ENCODE measurements at places on chromosomes 1 and 21.

DNA sequence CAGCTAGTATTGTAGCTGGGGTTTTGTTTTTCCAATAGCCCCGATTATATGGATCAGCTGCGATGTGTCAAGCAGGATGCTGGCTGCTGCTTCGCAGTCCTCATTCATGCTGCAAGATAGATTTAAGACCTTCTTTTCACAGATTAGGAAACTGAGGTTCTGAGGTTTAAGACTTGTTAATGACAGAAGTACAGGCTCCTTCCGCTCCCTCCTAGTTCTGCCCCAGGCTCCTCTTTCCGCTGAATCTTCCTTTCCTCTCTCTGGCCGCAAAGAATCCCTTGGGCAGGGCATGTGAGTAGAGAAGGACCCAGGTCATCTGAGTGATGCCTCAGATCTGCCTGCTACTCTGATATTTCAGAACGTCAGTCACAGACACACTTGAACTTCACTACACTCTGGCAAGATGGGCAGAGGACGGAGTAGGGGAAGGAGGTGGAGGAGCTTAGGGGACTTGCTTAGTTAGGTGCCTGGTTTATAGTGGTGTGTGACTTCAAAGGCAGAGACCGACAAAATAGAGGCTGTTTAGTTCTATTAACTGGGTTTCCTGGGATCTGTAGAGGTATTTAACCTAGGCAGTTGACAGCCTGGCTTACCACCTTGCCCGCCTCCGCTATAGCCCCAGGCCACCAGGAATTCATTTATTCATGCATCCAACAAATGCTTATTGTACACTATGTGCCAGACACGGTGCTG lies 4.2 kb downstream of the IGSF21 start:
- DNase-seq, result no peak

GRCh38 chr1:151047925-151048644 lies 534 bp downstream of the C1orf56 start:
- peak; percentile 86 for DNase-seq

DNA sequence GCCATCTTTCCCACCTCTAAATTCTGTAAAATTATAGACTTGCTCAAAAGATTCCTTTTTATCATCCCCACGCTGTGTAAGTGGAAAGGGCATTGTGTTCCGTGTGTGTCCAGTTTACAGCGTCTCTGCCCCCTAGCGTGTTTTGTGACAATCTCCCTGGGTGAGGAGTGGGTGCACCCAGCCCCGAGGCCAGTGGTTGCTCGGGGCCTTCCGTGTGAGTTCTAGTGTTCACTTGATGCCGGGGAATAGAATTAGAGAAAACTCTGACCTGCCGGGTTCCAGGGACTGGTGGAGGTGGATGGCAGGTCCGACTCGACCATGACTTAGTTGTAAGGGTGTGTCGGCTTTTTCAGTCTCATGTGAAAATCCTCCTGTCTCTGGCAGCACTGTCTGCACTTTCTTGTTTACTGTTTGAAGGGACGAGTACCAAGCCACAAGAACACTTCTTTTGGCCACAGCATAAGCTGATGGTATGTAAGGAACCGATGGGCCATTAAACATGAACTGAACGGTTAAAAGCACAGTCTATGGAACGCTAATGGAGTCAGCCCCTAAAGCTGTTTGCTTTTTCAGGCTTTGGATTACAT lies 61.9 kb downstream of the POFUT2 start:
- no peak for DNase-seq

DNA sequence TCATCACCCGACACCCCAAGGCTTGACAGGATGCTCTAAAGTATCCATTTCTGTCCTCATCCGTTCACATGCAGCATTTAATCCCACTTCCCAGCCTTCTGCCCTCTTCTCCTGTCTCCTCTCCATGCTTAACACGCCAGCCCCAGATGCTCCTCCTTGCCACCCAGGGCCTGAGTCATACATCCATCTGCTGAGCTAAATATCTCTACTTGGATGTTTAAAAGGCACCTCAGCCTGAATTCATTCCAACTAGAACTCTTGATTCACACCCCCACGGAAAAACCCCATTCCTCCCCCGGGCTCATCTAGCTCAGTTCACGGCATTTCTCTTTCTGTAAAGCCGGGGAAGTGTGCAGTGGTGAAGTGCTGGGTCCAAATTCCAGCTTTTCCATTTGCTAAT lies 27.7 kb downstream of the TEX35 start:
- DNase-seq, result no peak

DNA sequence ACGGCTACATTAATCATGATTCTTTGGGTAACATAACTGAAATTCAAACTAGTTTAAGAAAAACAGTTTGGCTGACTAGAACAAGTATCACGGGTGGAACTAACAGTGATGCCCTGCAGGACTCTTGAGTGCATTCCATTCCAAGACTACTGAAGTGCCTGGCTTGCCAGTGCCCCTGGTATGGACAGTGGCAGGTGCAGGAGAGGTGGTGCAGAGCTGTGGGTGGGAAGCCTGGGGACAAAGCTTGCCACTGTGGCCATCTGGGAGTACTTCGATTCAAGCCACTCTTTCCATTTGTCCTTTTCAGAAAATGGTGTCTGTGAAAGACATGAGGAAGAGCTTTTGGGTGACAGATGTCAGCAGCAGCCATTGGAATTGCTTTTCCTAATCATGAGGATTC lies 166.5 kb downstream of the RRAGC start:
- no peak for DNase-seq

DNA sequence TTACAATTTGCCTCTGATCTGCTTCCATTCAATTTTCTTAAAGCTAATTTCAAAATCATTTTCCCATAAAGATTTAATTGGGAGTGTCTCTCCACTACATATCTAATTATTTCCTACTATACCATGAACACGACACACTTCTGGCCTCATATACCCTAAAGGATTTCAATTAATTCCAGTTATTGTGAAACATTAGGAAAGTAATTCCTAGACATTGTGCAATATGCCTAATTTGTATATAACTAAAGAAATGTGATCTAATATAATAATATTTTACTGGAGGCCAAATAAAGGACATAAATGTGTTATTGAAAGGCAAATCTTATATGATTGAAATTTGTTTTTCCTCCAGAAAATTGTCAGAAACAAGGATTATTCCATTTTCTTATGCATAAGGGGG lies 727.2 kb upstream of the ADGRL2 start:
- no peak for DNase-seq

DNA sequence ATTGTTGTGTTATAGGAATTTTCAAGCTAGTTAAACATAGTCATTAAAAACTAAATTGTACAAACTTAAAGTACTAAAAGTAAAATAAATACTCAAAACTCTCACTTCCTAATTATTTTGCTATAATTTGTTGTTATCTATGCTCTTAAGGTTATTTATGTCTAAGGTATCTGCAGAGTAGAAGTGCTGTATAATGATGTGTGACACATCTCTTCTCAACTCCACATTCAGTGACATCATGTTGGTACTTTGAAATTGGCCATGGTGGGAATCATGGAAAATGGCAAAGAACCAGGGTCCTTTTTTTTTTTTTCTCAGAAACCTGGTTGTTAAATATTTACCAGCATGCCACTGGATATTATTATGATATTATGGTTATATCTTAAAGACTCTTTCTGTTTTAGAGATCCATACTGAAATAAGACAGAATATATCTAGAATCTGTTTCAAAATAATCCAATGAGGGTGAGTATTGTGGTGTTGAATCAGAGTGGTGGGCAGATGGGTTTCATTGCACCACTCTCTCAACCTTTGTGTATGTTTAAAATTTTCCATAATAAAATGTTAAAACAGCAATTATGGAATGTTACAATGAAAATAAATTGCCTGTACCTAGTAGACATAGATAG lies 22.4 kb downstream of the LRRC8B start:
- no peak for DNase-seq

- DNase-seq, result no peak
Measured at GRCh38 chr1:12595757-12596006, 22.3 kb downstream of the DHRS3 start.

- peak; percentile 41 for DNase-seq
Measured at GRCh38 chr1:205440476-205441317, 15.1 kb downstream of the BLACAT1 start.

GRCh38 chr1:20962576-20963258 lies 175.6 kb upstream of the HP1BP3 start:
- no peak for DNase-seq

DNA sequence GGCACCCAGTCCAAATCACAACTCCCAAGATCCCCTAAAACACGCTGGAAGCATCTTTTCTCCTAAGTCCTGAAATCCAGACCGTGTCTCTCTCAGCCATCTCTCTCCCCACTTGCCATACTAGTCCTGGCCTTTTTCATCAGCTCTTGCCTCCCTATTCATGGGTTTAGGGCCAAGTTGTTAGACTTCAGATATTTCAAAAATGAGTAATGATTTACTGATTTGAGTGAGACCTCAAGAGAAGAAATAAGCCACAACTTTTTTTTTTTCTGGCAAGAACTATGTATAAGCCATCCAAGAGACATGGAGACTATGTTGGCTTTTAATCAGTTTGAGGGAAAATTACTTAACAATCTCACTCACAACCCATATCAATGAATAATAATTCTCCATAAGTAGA lies 62.5 kb downstream of the TBX15 start:
- DNase-seq, result no peak

DNA sequence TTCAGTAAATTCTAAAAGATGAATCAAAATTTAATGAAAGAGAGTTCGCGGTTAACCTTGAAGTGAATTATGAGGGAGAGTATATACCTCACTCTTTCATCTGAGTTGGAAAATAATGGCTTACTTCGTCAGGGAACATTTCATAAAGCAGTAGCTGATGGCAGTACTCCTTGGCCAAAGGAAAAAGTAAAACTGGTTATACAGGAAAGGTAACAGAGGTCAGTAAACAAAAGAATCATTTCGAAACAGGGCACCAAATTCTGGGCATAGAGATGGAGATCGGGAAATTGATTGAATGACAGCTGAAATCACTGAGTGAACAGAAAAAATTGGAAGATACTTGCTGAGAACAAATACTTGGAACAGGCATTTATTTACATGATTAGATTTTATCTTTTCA lies 199.0 kb downstream of the OLFM3 start:
- DNase-seq, result no peak

DNA sequence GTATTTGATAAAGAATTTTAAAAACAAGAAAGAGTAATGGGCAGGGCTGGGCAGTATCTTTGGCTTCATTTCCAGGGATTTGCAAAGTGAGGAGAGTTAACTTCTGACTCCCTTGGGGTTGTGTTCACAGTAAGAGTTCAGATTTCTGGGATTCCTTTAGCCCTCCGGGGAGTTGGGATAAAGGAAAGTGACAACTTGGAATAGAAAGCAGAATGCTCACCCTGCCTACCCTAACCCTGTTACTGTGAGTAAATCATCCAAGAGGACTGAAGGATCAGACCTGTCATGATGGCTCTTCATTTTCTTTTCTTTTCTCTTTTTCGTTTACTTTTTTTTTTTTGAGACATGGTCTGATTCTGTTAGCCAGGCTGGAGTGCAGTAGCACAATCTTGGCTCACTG lies 76.1 kb downstream of the CACHD1 start:
- DNase-seq, result no peak

- DNase-seq, result no peak
Measured at GRCh38 chr1:29542548-29542947, 306.2 kb downstream of the PTPRU start.

GRCh38 chr1:8578132-8578877 lies 239.1 kb downstream of the RERE start:
- DNase-seq, result no peak

- no peak for DNase-seq
Measured at GRCh38 chr1:53460666-53461322, 1.6 kb downstream of the DMRTB1 start.

DNA sequence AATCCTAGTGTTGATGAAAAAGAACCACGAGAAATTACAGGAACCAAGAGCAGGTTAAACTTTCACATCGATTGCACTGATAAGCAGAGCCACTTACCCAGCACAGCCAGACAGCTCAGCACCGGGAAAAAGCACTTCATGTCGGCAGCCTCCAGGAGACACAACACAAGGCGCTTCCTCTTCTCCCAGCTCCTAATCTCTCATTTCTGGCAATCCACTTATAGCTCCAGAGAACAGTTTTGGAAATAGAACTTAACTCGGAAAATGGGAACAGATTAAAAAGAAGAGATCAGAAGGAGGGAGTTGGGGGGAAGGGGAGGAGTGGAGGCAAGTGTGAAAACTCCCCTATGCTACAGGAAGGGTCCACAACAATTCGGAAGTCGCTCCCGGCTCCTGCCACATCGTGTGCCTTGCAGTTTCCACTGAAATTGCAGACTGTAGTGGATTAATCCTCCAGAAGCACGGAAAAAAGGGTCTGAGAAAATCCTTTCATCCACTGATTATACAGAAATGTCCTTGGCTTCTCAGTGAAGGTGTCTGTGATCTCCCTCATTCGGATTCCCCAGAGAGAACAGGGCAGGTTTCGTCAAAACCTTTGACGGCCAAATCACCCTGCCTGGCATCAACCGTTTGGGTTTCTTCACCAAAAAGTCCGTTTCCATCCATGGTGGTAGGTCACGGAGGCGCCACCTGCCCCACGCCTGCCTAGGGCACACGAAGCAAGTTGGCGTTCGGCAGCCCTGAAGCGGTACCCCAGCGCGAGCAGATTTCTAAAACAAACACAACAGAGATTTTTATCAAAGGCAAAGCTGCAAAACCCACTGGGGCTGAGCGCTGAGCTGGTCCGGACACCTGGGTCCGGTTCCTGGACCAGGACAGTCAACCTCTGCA lies 1.1 kb downstream of the IGSF3 start:
- DNase-seq, result no peak

- DNase-seq, result no peak
Measured at GRCh38 chr1:154937988-154938386, 1.5 kb upstream of the PMVK start.

- DNase-seq, result no peak
Measured at GRCh38 chr21:14533499-14534428, 12.4 kb downstream of the SAMSN1 start.

- DNase-seq, result peak; percentile 74
Measured at GRCh38 chr1:155938220-155938627, 3.2 kb upstream of the RXFP4 start.

DNA sequence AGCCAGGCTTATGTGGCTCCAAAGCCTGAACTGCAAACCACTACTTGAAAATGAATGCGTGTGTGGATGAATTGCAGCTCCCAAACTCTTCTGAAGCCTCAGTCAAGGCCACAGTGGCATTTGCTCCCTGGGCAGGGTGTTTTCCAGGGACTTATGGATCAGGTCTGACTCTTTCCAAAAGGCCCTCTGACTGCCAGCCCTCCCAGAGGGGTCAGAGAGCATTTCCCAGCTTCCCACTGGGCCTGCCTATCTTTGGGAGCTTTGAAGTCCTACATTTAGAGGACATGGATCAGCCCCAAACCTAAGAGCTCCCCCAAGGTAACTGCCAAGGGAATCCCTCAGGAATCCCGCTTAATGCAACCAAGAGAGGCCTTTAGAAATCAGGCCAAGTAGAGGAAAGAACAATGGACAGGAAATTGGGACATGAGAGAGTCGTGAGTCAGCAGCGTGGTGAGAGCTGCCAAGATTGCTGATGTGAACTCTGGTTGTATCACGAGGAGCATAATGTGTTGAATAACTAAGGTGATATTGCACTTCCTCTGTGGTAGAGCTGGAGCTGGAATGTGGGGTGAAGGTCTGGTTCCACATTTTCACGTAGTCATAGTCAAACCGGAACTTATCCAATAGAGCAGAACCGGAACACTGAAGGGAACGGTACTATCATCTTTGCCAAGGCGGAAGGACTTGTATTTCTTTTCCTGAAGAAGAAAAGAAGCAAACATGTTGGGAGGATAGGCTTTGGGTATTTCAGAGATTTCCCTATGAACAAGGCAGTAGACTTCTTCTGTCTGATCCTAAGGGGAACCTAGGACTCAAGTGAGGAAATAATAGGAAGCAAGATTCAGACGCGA lies 99.4 kb upstream of the JUN start:
- DNase-seq, result no peak

- DNase-seq, result peak; percentile 83
Measured at GRCh38 chr1:27349784-27350662, 8.2 kb downstream of the SYTL1 start.

GRCh38 chr21:45831991-45832740 lies 149.4 kb upstream of the COL6A1 start:
- DNase-seq, result no peak
